Stimulated activated CD8-positive, alpha-beta memory T cell treated with anti-CD3 and anti-CD28 coated beads, Interleukin-4, amount 100 ng/mL, for 1 hour (primary cell): ENCODE measurements at places on chromosomes 1 and 21.

- DNase-seq: no peak
Measured at GRCh38 chr1:212974711-212975110, 24.4 kb downstream of the VASH2 start.

DNA sequence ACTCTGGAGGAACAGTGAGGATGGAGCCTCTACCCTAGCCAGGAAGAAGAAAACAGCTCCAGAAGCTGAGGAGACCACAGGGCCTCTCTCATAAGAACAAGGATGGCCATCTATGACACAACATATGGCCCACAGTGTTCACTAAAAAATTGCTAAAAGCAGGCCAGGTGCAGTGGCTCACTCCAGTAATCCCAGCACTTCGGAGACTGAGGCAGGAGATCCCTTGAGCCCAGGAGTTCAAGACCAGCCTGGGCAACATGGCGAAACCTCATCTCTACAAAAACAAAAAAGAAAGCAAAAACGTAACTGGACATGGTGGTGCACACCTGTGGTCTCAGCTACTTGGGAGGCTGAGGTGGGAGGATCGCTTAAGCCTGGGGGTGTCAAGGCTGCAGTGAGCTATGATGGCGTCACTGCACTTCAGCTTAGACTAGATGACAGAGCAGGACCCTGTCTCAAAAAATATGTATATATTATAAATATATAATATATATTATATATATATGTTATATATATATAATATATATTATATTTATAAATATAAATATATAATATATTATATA is 103.1 kb downstream of the TOMM20 start:
- no peak for DNase-seq

GRCh38 chr1:93635614-93636543 is 45.8 kb downstream of the BCAR3 start:
- no peak for DNase-seq

DNA sequence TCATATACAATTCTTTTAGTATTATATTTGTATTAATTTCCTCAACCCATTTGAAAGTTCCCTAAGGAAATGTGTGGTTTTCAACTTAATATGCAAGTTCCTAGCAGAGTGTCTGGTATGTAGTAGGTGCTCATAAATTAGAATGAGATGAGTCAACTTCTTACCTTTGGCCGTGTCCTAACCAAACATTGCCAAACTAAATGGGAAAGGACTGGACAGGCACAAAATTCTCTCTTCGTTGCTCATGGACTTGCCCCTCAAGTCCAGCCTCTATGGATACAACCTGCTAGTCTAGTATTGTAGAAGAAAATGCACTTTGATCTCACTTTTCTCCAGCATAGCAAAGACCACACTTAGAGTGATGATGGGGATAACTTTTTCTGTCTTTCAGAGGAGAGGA is 11.6 kb upstream of the MRPS14 start:
- DNase-seq: no peak

DNA sequence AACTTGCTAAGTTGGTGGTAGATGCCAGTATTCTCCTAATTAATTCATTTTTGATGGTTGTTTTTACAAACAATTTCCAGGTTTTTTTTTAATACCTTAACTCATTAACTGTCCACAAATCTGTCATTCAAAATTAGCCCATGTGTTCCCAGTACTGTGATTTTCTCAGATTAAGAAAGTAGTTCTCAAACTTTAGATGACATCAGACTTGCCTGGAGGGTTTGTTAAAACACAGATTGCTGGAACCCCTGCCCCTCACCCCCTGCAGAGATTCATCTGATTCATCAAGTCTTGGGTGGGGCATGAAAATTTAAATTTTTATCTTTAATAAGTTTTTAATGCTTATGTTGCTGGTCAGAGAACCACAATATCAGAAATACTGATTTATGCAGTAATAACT is 130.5 kb downstream of the BACH1 start:
- no peak for DNase-seq

DNA sequence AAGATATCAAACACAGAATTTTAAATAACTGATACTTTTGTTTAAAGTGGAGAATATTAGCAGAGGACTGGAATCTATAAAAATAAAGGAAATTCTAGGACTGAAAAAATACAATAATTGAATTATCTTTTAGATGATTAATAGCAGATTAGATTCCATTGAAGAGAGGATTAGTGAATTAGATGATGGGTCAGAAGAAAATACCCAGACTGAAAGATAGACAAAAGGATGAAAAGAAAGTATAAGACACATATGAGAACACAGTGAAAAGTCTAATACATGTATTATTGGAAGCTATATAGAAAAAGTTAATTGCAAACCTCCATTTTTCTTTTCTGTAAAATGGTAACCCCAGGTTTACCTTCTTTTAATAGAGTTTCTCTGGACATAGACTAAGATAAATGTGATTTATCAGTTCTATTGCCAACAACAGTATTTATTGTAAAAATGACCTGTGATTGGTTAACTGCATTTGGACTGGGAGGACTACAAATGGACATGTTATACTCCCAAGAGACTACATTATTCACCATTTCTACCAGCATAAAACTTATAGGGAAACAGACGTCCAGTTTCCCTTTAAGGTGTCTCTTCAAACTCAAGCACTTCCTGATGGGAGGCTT is 11.0 kb downstream of the PRKAA2 start:
- no peak for DNase-seq

DNA sequence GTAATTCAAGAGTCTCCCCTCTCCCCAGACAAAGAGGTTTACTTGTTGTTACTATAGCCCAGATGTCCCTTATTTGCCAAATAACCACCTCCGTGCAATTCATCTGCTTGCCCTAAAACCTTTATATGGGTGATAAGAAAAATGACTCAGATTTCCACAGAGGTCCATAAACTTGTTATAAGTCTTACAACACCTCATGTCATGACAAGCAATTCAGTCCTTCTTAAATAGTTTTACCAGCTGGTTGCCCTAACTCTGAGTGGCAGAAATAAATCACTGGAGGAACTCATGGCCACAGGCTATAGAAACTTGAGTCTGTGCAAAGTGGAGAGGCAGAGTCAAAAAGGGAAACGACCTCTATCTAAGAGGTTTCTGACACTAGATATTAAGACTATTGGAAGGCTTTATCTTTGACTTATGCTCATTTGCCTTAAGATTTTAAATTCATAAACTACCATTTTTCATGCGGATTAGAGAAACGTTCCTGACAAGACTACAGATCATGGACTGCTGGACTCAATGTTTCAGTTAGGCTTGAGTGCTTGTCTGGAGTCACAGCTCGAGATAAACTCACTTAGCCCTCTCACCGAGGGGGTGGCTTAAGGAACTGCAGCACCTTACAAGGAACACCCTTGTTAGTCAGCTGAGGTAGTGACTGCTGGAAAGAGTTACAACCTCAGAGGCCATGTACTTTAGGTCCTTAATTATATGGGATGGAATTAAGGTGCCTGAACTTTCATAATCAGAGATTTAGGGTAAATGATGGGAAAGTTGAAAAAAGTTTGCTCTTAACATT is 662.5 kb upstream of the USP24 start:
- DNase-seq: no peak

DNA sequence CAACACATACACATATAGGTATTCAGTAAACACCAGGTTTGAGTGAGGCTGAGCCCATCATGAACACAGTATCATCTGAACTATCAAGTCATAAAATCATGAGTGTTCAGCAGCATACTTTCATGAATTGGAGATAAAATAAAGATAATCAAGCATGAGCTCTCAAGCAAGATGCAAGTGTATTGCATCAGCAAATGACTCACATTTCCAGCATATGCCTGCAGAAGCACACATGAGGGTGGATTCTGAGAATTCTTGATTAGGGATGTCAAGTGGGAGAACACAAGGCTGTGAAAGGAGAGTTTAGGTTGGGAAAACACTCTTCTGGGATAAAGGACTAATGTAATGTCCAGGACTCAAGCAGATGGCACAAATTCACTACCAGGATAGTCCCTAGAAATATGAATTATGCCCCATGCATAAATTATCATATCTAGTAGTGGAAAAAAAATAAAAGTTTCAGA is 299.2 kb downstream of the SRGAP2C start:
- no peak for DNase-seq

GRCh38 chr1:160862203-160863060 is at the start of gene CD244:
TSS of gene CD244 (minus strand) at chr1:160862887. CDS start at chr1:160862677, 210 bp downstream.
- DNase-seq: no peak

GRCh38 chr1:114229368-114229767 is 75.7 kb upstream of the SYT6 start:
- no peak for DNase-seq

- no peak for DNase-seq
Measured at GRCh38 chr1:229433364-229434004, 410 bp downstream of the ACTA1 start.

DNA sequence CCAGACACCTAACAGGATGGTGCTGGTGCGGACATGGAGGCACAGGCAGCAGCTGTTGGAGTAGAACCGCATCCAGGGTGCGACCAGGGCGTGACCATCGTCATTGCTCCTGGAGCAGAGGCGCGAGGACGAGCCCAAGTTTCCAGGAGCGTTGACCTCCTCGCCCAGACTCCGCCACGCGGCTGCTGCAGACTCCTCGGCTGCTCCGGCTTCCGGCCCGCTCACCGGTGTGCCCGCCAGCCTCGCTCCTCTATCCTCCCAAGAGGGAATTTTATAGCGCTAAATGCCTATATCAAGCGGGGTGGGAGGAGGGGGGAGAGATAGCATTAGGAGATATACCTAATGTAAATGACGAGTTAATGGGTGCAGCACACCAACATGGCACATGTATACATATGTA is 5.3 kb upstream of the S100A12 start:
- no peak for DNase-seq

GRCh38 chr1:217418269-217419193 is 212.4 kb downstream of the GPATCH2 start:
- DNase-seq: no peak

DNA sequence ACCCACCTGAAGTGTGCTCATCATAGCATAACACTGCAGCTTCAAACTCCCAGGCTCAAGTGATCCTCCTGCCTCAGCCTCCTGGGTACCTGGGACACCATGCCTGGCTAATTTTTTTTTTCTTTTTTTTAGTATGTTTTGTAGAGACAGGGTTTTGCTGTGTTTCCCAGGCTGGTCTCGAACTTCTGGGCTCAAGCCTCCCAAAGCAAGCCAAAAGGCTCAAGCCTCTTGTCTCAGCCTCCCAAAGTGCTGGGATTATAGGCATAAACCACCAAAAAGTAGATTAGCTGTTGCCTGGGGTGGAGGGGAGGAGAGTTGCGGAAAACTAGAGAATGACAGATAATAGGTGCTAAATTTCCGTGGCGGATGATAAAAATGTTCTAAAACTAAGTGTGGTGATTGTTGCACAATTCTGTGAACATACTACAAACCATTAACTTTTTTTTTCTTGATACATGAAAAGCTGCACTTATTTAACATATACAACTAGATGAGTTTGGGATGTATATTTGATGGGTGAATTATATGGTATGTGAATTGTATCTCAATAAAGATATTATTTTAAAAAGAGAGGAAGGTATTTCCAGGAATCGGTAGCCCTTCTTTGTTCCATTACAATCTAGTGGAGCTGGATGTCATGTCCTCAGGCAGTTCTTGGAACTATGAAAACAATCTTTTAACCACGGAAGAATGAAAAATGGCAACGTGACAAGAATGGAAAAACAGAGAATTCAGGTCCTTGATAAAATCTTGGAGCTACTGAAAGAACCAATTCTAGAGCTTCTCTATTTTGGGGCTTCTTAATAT is 27.3 kb upstream of the MED18 start:
- no peak for DNase-seq

- DNase-seq: no peak
Measured at GRCh38 chr21:44353191-44353970, at the start of gene TRPM2. TSS of gene TRPM2 (plus strand) at chr21:44353621. CDS start at chr21:44353701, 80 bp downstream.

DNA sequence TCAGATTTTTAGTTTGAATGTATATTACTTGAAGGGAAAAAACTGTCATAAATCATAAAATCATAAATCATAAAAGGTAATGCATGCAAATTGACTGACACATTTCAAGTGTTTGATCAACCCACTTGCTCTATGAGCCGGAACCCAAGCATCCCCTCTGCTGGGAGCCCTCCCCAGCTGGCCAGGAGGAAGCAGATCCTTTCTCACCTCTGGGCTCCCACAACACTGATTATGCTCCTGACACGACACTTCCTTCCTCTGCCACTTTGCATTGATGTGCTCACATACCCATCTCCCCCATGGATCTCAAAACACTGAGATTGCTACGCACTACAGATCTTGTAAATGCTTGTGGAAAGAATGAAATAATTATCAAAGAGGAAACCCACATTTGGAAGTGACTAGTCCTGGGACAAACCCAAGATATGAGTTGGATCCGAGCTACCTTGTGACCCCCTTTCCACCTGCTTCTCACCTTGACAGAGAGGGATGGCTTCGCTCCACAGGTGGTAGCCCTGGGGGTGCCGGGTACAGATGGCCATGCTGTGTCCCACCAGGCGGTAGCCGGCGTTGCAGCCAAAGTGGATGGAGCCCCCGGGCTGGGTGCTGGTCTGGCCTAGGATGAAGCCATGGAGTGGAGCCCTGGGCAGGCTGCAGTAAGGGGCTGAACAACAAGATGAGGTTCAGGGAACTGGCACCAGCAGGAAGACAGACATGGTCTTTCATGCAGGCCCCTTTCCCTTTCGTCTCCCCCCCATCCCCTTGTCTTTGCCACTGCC is 104.6 kb downstream of the ZSCAN20 start:
- DNase-seq: no peak

- DNase-seq: no peak
Measured at GRCh38 chr1:116179419-116179818, 68.2 kb downstream of the MAB21L3 start.

- DNase-seq: no peak
Measured at GRCh38 chr1:89815611-89816010, 5.2 kb upstream of the LRRC8D start.

- no peak for DNase-seq
Measured at GRCh38 chr1:246214708-246215509, 292.2 kb downstream of the SMYD3 start.

DNA sequence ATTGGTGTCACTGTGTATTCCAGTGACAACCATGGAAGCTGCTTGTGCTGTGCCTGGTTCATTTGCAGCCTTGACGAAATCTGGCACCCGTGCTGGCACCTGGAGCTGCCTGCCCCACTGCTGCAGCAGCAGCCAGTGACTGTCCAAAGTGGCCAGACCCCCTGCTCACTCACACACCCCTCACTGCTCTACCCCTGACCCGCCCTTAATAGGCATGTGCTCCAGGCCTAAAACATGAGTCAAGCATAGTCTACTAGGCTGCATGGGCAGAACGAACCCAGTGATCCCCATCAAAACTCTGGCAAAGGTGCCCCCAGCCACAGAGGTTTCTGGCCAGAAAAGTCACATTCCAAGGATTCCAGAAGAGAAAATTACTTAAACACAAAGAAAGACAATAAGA is 7.7 kb downstream of the PRAMEF1 start:
- no peak for DNase-seq

- DNase-seq: no peak
Measured at GRCh38 chr1:183576537-183576936, 13.7 kb downstream of the NCF2 start.

DNA sequence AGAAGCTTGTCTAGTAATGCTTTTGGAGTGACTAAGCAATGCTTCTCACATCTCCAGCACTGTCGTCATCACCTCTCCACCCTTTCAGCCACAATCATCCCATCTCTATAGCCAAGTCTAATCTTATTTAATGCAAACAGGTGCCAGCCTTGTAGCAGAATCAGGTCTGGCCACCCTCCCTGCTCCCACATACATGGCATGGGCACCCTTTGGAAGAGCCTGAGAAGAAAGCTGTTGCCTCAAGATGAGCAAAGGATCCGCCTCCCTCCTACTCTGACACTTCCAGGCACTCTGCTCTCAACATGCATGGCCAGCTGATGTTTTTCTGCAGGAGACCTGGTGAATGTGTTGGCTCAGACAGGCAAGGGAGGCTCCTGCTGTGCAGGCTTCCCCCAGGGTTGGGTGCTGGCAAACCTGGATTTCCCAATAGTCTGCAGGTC is 113.1 kb upstream of the GRIK3 start:
- no peak for DNase-seq

- DNase-seq: no peak
Measured at GRCh38 chr1:163583661-163584181, 262.0 kb downstream of the NUF2 start.
